ENCODE measurements at places on chromosomes 7 and 10.

- DNase-seq: no peak
These were observed 195.6 kb downstream of the TNS3 start for GRCh38 chr7:47386273-47386835.

DNA sequence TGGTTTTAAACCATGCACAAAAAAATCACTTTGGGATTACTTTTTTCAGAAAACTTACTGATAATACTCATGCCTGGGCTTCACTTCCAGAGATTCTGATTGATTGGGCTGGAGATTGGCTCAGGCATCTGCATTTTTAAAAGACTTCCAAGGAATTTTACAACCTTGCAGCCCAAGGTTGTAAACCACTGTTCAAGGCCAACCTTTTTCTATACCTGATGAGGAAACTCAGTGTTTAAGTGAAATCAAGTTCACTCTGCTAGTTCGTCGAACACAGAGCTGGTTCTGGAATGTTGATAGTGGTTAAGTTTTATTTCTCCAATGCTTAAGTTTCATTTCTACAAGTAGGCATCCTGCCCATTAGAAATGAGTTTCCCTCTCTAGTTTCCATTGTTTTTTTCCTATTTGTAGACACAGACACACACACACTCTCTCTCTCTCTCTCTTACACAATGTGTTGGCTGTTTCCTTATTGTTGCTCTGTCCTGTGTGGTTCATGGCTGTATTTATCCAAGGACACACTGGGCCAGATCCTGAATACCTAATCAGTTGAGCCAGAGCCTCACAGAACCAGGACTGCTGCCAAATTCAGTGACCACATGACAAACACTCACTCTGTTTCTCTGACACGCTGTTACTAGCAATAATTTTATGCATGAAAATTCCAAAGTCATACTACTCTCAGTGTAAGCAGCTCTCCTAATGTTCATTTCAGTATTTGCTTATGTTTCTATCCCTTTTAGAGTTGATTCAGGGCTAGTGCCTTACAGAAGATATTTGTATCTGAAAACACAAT lies 3.7 kb upstream of the IFIT1B start:
- no peak for DNase-seq

DNA sequence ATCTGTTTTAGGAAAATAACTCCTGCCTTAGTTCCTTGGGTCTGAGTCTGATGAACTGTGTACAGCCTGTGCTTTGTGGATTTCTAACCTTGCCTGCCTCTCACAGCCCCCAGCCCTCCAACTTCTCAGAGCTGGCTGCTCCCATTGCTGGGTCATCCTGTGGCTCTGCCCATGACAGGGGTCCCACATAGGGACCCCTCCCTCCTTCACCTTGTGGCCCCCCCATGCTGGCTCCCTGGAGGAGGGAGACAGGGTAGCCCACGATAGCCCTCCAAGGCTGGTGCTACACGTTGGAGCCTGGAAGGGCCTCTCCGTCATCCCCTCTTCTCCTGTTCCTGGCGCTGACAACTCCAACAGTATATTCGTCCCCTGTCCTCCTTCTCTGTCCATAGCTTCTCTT lies 2.8 kb upstream of the DENND2A start:
- no peak for DNase-seq

DNA sequence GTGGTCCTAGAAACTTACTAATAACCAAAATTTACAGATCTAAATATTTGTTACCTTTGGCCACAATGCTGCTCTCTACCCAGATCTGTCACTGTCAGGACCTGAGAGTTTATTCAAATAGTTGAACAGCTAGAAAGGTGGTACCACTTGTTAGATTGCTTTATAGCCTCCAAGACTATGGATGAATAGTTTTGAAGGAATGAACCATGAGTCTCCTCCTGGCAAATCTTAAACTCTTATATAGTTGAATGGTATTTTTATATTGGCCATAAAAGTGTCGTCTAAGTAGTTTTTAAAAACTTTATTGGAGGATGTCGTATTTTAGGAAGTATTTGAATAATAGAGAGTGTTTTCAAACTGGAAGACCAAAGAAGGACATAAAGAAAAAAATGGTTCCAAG lies 178.7 kb downstream of the AHR start:
- DNase-seq: no peak

- DNase-seq: no peak
These were observed 150.5 kb upstream of the IGFBP3 start for GRCh38 chr7:46071601-46072000.

- peak; percentile 80 for DNase-seq
These were observed 559 bp downstream of the DBF4 start for GRCh38 chr7:87876869-87877234.

DNA sequence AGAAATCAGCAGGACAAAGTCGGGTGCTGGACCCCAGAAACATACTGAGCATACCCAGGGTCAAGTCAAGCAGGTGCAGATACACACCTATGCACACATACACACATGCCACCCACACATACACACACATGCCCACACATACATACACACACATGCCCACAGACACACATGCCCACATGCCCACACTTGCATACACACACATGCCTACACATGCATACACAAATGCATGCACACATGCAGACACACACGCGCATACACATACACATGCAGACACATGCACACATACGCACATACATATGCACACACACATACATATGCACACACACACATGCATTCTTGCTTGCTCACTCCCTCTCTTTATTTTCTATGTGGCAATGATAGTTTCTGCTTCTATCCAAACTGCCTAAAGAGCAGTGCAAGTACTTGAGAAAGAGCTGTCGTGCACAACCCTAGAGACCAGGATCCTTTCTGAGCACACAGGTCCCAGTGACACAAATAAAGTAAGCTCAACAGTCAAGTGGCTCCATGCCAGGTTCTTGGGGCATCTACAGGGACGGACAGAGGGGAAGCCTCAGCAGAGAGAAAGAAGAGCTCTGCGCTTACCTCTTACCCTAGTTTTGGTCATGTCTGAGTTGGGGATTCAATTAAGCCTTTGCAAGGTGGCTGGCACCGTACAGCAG lies 83.7 kb downstream of the EBF3 start:
- DNase-seq: no peak

DNA sequence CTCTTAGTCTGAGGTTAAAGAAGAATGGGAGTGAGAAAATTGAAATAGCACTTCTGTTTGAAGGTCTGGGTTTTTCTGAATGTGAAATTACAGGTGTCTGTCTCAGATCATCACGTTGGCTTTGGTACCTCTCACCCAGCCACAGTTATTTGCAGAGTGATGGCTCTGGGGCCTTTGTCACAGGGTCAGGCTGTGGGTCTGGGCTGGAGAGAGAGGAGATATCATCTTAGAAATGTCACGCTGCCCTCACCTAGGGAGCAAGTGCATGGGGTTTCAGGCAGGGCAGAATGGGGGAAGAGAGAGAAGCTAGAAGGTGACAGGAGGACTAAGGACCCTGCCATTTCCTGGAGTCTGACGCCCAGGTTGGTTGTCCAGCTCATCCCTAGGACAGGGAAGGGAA lies 127.2 kb downstream of the CFAP58 start:
- DNase-seq: no peak

- no peak for DNase-seq
These were observed 182.4 kb downstream of the PLXNA4 start for GRCh38 chr7:132393789-132394261.

- no peak for DNase-seq
These were observed 125.0 kb downstream of the DPY19L1 start for GRCh38 chr7:34912236-34912635.

DNA sequence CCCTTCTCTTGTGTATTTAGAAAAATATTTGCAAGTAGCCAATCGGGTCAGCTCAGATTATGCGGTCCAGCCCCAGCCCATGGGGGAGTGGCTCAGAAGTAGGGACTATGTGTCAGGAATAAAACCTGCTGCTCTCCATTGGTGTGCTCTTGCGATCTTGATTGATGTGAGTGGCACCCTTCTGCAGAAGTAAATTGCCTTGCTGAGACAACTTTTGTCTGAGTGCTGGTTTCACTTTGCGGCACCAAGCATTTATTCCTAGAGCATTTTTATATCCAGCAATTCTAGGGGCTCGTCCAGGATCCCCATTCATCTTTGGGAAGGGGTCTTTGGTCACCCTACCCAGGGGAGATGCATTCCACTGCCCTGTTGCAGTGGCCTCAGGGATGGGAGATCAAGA lies 26.1 kb upstream of the FAM221A start:
- no peak for DNase-seq

GRCh38 chr7:89049043-89049442 lies 253.5 kb upstream of the TEX47 start:
- DNase-seq: no peak

GRCh38 chr10:11832042-11832441 lies 8.9 kb downstream of the PROSER2 start:
- DNase-seq: no peak

- peak; percentile 88 for DNase-seq
These were observed 860 bp downstream of the ZEB1 start for GRCh38 chr10:31319602-31320549.

DNA sequence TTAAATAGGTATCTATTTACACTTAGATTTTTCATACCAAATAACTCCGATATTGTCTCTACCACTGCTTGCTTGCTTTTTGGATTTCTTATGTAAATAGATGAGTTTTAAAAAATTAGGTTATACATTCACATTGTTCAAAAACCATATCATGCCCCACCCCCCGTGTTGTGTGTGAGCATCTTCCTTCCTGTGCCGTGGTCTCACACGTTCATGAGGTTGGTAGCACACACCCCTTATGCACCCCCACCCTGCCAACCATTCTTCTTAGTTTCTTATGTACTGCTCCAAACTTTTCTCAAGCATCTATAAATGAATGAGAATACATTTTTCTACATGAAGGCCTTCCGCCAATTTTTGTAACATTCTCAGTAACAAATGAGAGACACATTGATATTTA lies 115.6 kb downstream of the FANK1 start:
- DNase-seq: no peak

DNA sequence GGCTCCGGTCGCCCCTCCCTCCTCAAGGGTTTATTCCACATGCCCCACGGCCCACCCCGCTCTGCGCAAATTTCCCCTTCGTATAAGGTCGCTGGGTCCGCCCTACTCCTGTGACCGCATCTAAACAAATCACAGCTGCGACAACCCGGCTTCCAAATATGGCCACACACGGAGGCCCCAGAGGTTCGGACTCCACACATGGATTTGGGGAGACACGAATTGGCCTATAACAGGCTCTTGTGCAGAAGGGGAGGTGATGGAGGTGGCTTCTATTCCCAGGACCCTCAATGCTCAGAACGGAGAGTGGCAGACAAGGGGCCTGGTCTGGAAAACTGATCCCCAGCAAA lies 90.1 kb downstream of the FOXL3 start:
- DNase-seq: no peak

DNA sequence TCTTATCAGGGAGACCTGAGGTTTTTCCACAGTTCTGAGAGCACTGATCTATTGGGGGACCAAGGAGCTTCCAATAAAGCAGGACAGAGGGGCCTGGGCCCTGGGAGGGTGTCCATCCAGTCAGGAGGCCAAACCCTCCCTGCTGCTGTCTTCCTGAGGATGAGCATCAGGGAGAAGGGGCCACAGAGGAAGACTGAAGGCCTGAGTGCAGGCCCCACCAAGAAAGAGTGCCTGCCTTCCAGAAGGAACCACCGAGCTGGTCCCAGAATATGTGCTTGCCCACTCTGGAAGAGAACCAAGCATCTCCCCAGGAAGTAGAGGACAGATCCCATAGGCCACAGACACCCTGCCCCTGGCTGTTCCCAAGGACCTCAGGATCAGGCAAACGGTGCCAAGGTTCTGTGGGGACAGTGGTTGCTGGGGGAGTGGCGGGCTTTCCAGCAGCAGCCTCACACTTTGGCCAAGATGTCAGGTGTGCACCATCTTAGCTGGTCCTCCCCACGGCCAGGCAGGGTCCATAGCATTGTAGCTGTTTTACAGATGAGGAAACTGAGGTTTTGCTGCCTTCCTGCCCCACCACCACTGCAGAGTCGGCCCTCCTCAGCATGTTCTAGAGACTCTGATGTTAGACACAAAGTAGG lies 199.4 kb downstream of the GRID1 start:
- DNase-seq: no peak

Data from Karpas-422 (cell line).